ENCODE measurements at places on chromosomes 7 and 10. TPM values are rescaled to one million over a fixed set of nuclear protein-coding genes. Genes with fewer than 3 reads are reported as not detected.

- DNase-seq, result no peak
Observed at GRCh38 chr7:129222064-129222463, 2.8 kb upstream of the AHCYL2 start.

GRCh38 chr7:151345576-151346469 lies 4.2 kb downstream of the NUB1 start:
- no peak for DNase-seq

DNA sequence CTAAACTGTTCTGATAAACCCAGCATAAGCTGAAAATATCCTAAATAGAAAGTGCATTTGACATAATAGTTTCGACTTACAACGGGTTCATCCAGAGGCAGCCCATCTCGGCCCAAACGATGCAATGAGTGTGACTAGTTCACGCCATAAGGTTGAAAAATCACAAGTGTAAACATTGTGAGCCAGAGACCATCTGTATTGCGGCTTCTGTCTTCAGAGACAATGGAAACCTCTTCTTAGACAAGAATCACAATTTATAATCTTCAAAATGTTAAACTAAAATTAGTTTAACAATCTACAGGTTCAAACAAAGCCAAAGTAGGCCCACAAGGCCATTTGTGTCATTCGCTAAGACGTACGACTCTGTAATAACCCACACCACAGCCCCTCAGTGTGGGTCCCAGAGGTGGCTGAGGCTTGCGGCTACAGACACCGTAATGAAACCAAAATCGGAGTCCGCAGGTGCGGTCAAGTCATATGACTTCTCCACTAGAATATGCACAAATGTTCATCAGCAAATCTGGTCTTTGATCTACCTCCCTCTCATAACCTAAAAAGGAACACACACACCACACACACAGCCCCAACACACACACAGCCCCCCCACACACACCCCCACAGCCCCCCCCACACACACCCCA lies 81.8 kb downstream of the DIP2C start:
- no peak for DNase-seq

The HBP1 gene
- 69.8 TPM for total RNA-seq

The ANKRD22 gene
- total RNA-seq, result not detected

- DNase-seq, result peak; percentile 74
Observed at GRCh38 chr7:43700059-43700501, 29.2 kb downstream of the COA1 start.

DNA sequence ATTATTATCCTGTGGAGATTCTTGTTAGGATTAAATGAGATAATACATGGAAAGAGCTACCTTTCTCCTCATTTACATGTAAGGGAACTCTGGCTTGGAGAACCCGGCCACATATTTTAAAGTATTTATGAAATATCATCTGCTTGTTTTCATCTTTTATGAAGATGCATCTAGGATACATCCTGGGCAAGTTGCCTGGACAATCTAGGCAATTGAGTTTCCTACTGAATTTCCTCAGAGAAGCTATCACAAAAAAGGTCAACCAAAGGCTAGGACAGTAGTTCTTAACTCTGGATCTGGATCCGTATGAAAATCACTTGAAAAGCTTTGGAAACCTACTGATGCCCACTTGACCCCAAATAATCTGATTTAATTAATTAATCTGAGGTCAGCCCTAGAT lies 140.7 kb downstream of the MTPAP start:
- DNase-seq, result no peak

The OR2A42 gene
- total RNA-seq, result not detected

The RPS24 gene
- 3,319 TPM for total RNA-seq

DNA sequence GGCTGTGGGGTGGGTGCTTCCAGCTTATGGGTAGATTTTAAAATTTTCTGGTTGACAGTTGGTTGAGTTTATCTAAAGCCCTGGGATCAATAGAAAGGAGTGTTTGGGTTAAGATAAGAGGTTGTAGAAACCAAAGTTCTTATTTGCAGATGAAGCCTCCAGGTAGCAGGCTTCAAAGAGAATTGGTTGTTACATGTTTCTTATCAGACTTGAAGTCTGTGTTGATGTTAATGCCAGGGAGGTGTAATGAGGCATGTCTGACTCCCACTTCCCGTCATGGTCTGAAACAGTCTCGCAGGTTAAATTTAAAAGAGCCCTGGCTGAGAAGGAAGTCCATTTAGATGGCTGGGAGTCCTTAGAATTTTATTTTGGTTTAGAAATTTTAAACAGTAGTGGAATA lies 165.2 kb upstream of the TMEM72 start:
- DNase-seq, result no peak

- DNase-seq, result peak; percentile 39
Observed at GRCh38 chr7:34128762-34129161, 223.4 kb downstream of the BMPER start.

DNA sequence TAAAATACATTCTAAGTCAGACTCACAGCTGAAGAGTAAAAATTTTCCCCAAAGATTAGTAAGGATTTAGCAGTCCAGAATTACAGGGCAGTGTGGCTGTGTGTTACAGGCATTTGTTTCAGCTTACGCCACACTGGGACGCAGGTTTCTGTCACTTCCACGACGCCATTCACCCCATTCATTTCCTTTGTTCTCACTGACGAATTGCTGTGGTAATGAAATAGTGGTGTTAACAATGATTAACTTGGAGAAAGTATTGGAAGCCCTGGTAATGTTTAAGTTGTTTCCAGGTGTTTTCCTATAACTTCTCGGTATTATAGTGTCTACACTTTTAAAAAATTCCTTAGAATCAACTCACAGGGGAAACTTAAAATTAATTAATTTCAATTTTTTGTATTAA lies 370.9 kb downstream of the SH2D4B start:
- DNase-seq, result no peak

DNA sequence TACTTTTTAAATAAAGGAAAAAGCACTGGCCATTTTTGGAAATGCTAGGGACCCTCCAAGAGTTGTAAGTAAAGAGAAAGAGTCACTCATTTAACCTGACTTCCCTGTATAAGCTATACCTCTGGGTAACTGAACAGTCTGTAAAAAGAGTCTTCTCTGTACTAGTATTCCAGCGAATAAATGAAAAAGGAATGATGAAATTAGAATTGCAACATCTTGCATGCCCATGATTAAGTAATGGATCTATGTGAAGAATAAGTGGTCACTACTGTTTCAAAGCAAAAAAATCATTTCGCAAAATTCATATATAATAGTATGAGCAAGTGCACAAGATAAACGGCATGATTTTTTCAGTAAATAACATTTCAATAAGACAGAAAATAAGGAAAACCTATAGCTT lies 116.8 kb downstream of the ZFAND4 start:
- no peak for DNase-seq

The GRID2IP gene
- total RNA-seq, result not detected

The ADARB2 gene
- 0.21 TPM for total RNA-seq

DNA sequence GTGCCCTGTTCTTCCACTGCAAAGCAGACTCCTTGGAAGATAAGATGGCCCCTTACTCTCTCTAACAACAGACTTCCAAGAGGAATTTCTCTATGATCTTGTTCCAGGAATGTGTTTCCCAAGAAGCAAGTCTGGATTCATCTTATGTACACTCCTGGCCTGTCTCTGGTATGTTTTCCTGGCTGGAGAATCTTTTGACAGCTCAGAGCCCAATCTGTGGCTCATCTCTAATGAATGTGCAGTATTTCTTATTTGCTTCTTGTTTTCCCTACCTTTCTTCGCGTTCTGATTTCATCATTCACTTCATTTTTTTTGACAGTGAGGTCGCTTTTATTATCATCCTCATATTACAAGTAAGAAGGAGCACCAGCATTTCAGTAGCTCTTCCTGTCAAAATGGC lies 53.0 kb upstream of the PITRM1 start:
- DNase-seq, result no peak

GRCh38 chr7:151917791-151918509 lies 38.3 kb upstream of the GALNTL5 start:
- no peak for DNase-seq

- peak; percentile 94 for DNase-seq
Observed at GRCh38 chr7:1555813-1556543, at the start of gene TMEM184A. TMEM184A (minus strand) TSS chr7:1556205; CDS start chr7:1555484, 721 bp downstream.

GRCh38 chr10:133422807-133423771 lies 1.3 kb downstream of the SPRN start:
- no peak for DNase-seq

The SEMA3C gene
- 150 TPM for total RNA-seq

DNA sequence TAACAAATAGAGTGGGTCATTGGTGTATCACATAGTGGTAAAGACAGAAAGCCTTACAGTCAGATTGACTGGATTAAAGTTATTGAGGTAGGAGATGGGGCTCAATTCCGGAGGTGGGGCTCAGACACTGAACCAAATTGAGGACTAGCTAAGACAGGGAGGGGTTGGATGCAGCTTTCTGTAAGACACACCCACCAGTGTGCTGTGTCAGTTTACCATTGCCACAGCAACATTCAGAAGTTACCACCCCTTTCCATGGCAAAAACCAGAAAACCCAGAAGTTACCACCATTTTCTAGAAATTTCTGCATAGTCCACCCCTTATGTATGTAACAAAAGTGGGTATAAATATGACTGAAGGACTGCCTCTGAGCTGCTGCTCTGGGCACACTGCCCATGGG lies 167.6 kb upstream of the TMEM72 start:
- no peak for DNase-seq

Data from H4 (cell line).